ENCODE measurements at places on chromosomes 11 and 22. TPM values are rescaled to one million over a fixed set of nuclear protein-coding genes. Genes with fewer than 3 reads are reported as not detected.
A peak's percentile ranks its signal among the peaks of the same experiment; 100 is the strongest.

GRCh38 chr11:111336582-111337256 lies 38.4 kb downstream of the POU2AF3 start:
- DNase-seq: peak; percentile 70

GRCh38 chr22:42222140-42222539 lies 48.3 kb downstream of the TCF20 start:
- no peak for DNase-seq

- no peak for DNase-seq
These were observed 23.8 kb downstream of the TEAD1 start for GRCh38 chr11:12698048-12698447.

GRCh38 chr11:129323896-129324502 lies 51.6 kb upstream of the BARX2 start:
- no peak for DNase-seq

DNA sequence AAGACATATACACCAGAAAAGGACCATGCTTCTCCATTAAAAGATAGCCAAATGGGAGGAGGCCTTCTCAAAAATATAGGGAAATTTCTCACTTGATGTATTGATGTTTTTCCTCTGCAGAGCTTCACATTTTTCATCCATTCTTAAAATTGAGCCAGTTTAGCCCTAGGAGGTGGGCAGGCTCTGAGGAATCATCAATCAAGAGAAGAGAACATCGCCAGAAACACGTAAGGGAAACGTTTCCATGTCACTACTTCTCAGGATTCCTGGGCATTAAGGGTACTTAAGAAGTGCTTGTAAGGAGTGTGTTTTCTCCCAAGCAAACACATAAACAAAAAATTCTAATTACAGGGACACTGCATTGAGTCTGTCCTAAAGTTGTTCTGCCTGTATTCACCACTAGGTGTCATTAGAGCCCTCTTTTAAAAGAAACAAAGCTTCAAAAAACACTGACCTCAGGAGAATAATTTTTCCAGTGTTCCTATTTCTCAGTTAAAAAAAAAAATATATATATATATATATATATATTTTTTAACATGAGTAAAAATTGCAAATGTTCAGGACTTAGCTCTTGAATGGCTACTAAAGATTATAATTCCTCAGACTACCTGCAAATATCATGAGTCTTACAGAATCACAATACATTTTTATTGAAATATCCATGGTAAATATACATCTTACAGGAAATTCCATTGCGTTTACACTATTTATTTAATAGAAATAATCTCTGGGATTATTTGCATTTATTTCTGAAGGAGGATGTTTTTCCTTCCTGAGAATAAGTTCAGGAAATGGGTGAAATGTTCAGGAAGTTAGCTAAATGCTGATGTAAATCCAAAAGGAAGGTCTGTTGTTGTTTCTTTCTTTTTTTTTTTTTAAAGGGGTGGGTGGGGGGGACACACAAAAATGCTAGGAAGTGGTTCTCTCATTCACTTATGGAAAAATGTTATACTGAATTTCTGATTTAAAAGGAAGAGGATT lies 16.0 kb downstream of the FZD4 start:
- peak; percentile 60 for DNase-seq

GRCh38 chr11:34284811-34285481 lies 72.9 kb downstream of the ABTB2 start:
- DNase-seq: no peak

DNA sequence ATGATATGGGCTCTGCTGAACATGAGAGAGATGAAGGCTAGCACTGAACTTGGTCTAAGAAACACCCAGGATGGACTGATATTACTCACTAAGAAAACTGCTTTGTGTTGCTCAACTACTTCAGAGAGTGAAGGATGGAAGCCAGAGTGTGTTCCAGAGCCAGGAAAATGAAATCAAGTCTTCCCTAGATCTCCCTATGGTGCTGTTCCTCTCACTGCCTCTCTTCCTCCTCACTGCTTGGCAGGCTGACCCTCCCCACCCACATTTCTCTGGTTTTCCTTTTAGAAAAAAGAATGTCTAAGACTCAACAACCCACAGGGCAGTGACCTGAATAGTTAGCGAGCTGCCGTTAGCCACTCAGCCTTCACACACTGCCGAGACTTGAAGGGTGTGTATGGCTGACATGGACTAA lies 65.6 kb downstream of the CCDC81 start:
- peak; percentile 4 for DNase-seq

- no peak for DNase-seq
These were observed 65.2 kb upstream of the SESN3 start for GRCh38 chr11:95296165-95296564.

GRCh38 chr11:129295746-129296145 lies 79.9 kb upstream of the BARX2 start:
- no peak for DNase-seq

GRCh38 chr22:43745411-43745770 lies 66.7 kb downstream of the EFCAB6 start:
- DNase-seq: no peak

- DNase-seq: no peak
These were observed 115.9 kb downstream of the TRIM29 start for GRCh38 chr11:120021978-120022377.

GRCh38 chr11:58912124-58912523 lies 27.2 kb upstream of the GLYATL1 start:
- DNase-seq: peak; percentile 9

DNA sequence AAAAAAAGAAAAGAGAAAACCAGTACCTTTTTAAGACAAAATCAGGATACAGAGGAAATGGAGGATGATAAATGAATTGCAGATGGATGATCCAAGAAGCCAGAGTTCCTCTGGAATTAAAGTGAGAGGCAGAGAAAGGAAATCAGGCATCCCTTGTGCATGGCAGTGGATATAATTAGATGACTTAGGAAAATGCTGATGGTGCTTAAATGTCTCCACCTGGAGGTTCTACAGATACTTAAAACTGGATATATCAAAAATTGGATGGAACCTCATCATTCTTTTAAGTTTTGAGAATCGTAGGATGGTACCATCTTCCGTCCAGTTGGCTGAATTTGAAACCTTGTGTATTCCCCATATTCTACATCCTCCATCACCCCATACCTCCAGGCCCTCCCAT lies 1040.0 kb downstream of the NTM start:
- no peak for DNase-seq

- peak; percentile 13 for DNase-seq
These were observed 13.1 kb upstream of the LYVE1 start for GRCh38 chr11:10581481-10582019.

GRCh38 chr22:45547731-45548130 lies 45.0 kb downstream of the FBLN1 start:
- no peak for DNase-seq

DNA sequence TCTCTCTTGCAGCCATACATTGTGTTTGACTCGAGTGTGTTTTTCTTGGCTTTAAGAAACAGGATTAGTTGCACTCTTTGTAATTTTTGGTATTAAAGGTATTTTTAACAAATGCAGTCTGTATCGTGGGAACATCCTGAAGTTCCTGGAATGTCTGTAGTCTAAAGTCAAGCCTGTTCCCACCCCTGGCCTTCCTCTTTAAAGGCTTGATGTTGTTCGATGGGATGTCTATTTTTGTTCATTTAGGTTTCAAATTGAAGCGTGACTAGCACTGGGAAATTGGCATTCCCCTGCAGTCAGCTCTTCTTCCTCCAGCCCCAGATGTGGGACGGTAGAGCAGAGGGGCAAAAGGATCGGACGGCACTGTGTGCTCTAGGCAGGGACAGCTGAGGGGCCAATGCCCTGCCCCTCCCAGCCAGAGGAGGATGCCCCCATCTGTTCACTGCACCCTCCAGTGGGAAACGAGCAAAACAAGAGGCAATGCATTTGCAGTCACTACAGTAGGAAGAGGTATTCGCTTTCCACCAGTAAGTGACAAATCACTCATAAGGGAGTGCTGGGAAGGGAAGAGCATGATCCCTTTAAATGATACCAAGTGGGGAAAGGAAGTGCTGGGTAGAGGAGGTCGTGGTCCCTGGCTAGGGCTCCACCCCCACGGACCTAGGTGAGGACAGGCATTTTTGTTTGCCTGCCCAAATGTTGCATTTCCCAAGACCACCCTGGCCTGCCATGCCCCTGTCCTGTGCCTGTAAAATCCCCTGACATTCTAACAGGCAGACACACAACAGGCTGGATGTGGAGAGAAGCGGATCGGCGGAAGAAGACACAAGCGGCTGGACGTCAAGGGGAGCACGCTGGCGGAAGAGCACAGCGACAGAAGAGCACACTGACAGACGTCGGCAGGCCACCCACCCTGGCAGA lies 47.4 kb upstream of the SEPTIN5 start:
- DNase-seq: no peak

- no peak for DNase-seq
These were observed 110.2 kb downstream of the ST3GAL4 start for GRCh38 chr11:126465573-126466188.

DNA sequence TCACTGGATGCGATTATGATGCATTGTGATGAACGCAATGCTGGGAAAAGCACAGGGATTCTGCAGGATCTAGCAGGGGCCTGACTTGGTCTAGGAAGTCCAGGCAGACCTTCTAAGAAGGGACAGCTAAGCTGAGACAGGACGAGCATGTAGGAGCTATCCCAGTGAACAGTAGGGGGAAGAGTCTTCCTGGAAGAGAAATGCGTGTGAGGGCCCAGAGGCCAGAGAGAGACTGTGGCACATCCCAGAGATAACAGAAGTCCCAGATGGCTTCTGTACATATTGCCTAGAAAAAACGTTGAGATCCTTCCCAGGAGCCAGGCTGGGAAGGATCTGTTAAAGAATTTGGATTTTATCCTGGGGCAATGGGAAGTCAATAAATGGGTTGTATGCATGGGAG lies 24.6 kb downstream of the RCN1 start:
- DNase-seq: no peak

GRCh38 chr11:86021377-86021776 lies 47.5 kb downstream of the PICALM start:
- DNase-seq: no peak

- no peak for DNase-seq
These were observed 530.7 kb upstream of the CHORDC1 start for GRCh38 chr11:90753546-90753945.

GRCh38 chr11:46308631-46309419 lies 31.4 kb downstream of the CREB3L1 start:
- peak; percentile 68 for DNase-seq

Gene EFCAB6
- total RNA-seq: 0.93 TPM

Gene GPHA2
- not detected for total RNA-seq

Gene TRAPPC4
- 96.5 TPM for total RNA-seq

Gene SBF2
- total RNA-seq: 28.7 TPM

Gene ANO1
- total RNA-seq: not detected

Gene XKR3
- total RNA-seq: 0.17 TPM

Gene BLID
- 4.1 TPM for total RNA-seq

Gene OSBP2
- total RNA-seq: 276 TPM

Gene FAM83F
- 41.3 TPM for total RNA-seq

Gene RCOR2
- total RNA-seq: not detected

Gene ALDH3B2
- total RNA-seq: not detected

Gene DKK3
- 0.33 TPM for total RNA-seq

Gene KRTAP5-8
- total RNA-seq: not detected

Gene OR8D1
- total RNA-seq: not detected

All from MCF 10A (cell line).